NCI-H1417 (cell line): ENCODE measurements at places on chromosomes 6 and 20.

- DNase-seq: no peak
These were observed 13.6 kb downstream of the POU3F2 start for GRCh38 chr6:98847779-98848538.

GRCh38 chr6:23073821-23074220 is 504.5 kb downstream of the HDGFL1 start:
- no peak for DNase-seq

GRCh38 chr6:30691208-30691847 is 544 bp upstream of the NRM start:
- peak; percentile 4 for DNase-seq

- no peak for DNase-seq
These were observed 47.5 kb upstream of the ADGRF5 start for GRCh38 chr6:46969206-46969605.

- DNase-seq: no peak
These were observed 214.8 kb upstream of the MOCS1 start for GRCh38 chr6:40148882-40149573.

GRCh38 chr6:134077301-134077700 is 24.9 kb upstream of the SLC2A12 start:
- DNase-seq: no peak

DNA sequence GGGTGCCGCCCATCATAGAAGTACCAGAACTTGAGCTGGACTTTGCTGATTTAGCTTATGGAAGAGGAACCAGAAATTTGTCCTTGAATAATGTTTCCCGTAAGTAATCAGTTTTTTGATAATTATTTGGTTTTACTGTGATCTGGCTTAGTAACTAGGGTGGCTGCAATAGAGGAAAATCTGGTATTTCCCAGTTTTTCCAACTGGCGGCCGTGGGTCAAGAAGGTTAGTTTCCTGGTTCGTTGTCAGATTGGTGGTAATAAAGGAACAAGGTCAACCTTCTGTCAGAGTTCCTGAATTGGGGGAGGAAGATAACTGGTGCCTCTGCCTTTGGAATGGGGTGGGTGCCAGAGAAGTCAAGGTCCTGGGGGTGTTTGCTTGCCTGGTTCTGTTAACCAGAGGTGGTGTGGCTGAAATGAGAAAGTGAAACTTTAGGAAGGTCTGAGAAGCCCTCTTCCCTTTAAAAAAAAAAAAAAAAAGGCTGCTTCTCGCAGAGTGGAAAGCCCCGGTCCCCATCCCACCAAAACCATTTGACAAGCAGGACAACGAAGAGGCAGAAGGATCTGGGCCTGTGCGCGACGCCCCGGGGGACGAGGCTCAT is at the start of gene CALHM6:
Gene CALHM6, plus strand, starts transcription at position 45 of the 601 bp plus-strand sequence. Its CDS starts 555 bp downstream, at position 600.
- no peak for DNase-seq

DNA sequence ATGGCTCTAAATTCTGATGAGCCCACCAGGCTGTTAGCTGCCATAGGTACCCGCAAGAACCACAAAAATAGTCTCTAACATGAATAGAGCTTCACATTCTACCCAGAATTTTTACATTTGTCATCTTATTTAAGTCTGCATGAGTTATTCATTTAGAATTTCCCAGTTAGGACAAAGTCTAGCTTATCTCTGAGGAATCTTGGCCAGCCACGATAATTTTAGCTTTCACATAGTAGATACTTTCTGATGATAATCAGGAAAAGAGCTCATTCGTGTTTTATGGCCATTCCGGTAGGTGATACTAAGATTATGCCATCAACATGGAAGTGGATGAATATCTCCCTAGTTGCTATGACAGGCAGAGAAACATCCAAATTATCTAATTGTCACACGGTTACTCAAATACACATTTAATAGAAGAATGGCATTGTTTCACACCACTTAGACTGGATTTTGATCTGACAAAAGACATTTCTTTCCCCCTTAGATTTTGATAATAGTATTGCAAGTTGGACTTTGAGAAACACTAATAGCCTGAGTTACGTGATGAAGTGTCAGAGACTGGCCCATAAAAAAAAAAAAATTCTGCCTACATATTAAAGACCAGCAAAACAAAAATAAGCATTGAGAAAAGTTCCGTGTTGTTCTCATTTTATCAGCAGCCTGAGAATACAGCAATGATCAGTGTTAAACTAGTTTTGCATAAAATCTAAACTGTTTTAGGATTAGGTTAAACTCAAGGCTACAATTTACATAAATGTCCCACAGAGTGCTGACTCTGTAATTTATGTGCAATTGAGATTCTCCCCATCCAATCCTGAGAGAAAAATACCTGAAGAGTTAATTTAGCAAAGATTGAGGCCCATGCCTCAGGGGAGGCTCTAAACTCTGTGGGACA is 397.5 kb upstream of the ARID1B start:
- no peak for DNase-seq

DNA sequence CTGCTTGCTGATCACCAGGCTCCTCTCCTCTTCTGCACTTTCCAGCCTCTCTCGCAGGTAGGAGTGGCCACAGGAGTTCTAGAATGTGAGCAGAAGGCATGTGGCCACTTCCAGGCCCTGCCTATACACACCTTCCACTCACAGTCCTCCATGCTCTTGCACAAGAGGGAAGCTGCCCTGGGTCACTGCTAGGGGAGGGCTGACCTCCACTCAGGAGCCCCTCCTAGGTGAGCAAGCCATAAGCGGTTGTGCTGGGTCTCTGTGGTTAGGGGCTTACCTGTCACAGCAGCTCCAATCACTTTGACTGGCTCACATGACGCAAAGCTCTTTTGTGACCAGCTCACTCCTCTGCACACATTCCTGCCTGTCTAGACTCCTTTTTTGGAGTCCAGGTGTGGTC is 68.2 kb downstream of the TMEM242 start:
- DNase-seq: no peak

- no peak for DNase-seq
These were observed 165.1 kb upstream of the PROKR2 start for GRCh38 chr20:5481872-5482271.

DNA sequence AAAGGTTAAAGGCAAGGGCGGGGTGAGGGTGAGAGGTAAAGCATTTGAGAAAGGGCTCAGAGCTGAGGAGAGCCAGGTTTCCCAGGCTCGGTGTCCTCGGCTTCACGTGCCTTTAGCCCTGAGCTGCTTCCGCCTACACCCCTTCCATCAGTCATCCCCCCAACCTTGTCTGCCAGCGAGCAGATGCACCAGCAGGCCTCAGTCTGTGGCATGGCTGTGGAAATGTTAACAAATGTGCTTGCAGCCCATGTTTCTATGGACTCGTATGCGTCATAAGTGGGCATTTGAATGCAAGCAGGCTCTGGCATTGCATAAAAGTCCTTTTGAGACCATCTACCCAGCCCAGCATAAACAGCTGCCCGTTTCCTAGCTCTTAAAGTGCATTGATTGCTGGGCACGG is 88.8 kb downstream of the SYNJ2 start:
- DNase-seq: no peak

DNA sequence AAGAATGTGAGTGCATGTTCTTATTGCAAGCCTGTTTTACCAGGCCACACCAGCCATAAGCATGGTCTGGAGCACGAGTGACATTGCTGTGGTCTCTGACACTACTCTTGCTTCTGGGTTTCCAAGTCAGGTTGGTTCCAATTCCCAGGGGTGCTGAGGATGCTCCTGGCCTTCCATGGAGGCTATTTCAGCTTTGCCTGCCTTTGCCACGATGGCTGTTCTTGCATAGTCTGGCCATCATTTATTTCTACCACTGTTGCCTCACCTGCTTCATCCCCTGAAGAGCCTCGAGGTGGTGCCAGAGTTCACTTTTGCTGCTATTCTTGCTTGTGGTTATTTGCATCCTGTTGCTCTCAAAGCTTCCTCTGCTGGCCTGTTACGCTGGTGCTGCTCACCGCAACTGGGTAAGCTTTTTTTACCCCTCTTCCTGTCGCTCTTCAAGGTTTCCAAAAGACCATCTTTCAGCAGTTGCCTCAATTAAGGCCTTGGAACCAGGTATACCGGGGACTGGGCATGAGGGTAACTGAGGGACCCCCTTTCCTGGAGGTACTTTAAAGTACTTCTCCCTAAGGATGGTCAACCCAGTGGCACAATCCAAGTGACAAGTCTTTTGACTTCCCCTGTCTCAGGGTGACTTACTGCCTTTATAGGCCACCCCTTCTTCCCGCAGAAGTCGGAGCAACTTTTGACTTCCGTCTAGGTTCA is 64.5 kb downstream of the AKAP7 start:
- peak; percentile 36 for DNase-seq

GRCh38 chr6:90169374-90169773 is 127.3 kb downstream of the BACH2 start:
- no peak for DNase-seq
